ENCODE measurements at places on chromosomes 3 and 15. TPM values are rescaled to one million over a fixed set of nuclear protein-coding genes. Genes with fewer than 3 reads are reported as not detected.

- DNase-seq = no peak
Observed at GRCh38 chr15:96495386-96495785, 164.9 kb downstream of the NR2F2 start.

GRCh38 chr3:170721563-170721962 is 135.7 kb upstream of the SLC7A14 start:
- no peak for DNase-seq

GRCh38 chr15:88066636-88067330 is 189.8 kb downstream of the NTRK3 start:
- no peak for DNase-seq

ZPLD1 gene
- total RNA-seq = under 0.01 TPM

DNA sequence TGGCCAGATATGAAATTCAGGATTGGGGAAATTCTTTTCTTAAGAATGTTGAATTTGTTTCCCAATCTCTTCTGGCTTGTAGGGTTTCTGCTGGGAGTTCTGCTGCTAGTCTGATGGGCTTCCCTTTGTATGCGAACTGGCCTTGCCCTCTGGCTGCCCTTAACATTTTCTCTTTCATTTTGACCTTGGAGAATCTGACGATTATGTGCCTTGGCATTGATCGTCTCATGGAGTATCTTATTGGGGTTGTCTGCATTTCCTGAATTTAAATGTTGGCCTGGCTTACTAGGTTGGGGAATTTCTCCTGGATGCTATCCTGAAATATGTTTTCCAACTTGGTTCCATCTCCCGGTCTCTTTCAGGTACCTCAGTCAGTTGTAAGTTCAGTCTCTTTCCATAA is 152.2 kb downstream of the CFAP20DC start:
- DNase-seq = no peak

- DNase-seq = no peak
Observed at GRCh38 chr15:31173790-31174450, 72.4 kb upstream of the TRPM1 start.

Data from IMR-90 (cell line).